ENCODE measurements at places on chromosomes 12 and 14. TPM values are rescaled to one million over a fixed set of nuclear protein-coding genes. Genes with fewer than 3 reads are reported as not detected.

GRCh38 chr14:102530828-102531478, 21.4 kb upstream of the ANKRD9 start:
- no peak for DNase-seq

GRCh38 chr14:20583908-20584307, 3.9 kb downstream of the RNASE11 start:
- no peak for DNase-seq

GRCh38 chr14:96634896-96635295, 132.7 kb downstream of the PAPOLA start:
- no peak for DNase-seq

DNA sequence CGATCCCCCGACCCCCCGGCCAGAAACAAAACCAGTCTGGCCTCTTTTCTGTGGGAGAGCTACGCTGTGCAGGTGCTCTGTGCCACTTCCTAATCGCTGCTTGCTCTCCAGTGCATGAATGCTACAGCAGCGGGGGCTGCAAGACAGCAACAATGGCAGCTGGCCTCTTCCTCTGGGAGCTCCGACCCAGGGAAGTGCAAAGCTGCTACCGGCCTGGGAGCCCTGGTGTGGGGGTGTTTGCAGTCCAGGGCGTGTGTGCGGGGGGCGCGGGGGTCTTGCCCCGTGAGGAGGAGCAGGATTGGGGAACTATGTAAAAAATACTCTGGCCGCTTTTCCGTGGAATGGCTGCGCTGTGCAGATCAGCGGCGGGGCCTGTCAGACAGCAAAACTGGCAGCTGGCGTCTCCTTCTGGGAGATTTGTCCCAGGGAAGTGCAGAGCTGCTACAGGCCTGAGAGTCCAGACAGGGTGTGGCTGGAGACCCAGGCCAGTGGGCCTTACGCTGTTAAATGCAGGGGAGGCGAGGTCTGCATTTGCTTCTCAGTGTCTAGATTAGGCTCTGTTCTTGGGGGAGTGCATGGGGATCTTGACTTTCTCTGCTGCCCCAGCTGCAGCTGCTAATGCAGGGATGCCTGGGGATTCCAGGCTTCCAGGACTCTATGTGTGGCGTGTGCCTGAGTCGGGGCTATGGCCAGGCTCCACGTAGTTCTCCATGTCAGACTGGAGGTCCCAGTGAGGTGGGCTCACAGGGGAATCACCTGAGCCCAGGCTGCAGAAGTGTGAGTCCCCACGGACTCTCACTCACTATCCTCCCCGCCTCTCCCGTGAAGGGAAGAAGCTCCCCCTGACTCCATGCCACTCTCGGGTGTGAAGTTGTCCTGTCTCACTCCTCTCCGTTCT, 344.5 kb downstream of the AEBP2 start:
- no peak for DNase-seq

DNA sequence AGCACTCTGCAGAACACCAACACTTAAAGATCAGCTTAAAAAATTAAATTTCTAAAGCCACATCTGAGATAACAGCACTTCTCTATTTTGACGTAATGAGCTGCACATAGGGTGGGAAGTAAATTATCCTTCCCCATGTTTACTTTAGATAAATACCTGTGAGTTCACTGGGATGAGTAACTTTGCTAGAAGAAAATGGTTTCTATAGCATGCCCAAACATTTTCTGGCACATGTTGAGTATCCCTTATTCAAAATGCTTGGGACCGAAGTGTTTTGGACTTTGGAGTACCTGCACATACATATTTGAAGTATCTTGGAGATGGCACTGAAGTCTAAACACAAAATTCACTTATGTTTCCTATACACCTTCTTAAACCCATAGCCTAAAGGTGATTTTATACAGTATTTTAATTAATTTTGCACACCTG, 6.6 kb downstream of the SLC38A2 start:
- DNase-seq: no peak

DNA sequence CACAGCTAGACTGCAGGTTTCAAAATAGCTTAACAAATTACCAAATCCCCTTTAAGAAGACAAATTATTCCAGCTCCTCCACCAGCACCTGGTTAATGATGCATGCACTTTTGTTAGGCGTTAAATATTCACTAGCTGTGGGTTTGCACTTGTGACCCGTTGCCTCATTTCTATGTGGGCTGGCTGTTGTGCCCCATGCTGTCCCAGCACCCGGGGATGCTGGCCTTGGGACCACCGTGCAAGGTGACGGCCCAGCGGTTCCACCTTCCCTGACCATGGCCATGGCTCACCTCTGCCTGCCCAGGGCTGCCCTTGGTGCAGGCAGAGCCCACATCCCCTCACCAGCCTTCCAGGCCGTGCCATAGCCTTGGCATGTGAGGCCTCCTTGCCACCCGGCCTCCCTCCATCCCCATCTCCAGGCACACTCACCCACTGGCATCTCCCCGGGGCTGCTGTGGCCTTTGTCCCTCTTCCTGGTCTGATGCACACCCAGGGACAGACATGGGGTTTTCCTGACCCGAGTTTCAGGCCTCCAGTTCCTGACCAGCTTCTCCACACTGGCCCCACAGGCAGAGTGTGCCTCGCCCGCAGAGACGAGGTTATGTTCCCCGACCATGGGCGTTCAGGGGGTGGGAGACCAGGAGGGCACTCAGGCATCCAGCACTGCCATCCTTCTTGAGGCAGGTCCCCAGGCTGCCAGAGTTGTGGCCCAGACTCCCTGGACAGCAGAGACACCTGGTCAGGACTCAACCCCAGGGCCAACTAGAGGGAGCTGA, 20.3 kb upstream of the C14orf180 start:
- DNase-seq: no peak

DNA sequence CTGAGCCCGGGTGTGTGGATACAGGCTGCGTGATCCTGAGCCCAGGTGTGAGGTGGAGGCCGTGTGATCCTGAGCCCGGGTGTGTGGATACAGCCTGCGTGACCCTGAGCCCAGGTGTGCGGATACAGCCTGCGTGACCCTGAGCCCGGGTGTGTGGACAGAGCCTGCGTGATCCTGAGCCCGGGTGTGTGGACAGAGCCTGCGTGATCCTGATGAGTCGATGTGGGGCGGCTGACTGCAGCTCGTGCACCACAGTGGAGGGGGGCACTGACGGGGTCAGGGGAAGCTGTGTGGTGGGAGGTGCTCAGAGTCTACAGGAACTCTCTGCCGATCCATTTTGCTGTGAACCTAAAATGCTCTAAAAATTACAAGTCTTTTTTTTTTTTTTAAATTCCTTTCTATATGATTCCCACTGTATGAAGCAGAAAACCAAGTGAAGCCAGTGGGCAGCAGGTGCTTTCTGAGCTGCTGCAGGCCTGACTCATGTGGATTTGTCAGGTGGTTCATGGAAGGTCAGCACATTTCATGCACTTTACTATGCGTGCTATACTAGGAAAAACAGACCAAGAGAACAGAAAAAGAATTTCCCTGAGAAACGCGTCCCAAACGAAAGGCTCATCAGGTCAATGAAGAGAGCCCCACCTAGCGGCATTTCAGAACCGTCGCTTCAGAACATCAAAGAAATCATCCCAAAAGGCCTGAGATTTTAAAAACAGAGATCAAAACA, 19.3 kb downstream of the BRF1 start:
- DNase-seq: peak; percentile 63

DNA sequence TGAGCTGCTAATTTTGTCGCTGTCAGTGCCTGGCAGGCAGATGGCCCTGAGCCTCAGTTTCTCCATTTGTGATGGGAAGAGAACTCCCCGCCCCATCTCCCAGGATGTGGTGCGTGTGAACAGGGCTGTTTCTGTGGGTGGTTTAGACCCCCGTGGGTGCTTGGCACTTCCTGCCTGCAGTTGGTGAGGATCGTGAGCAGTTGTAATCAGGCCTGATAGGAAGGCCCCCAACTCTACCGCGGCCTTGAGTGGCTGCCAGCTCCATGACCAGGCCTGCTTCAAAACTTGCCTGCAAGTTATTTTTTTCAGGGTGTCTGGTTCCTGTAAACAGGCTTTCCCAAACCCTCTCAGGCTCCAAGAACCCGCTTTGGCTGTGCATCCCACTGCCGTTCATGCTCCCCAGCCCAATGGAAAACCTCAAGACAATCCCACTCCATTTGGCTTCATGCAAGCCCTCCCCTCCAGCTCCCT, 138.4 kb downstream of the ZFP36L1 start:
- no peak for DNase-seq

The GYS2 gene
- not detected for total RNA-seq
